ENCODE measurements at places on chromosomes 12 and 14.

GRCh38 chr12:56234746-56235436 lies 5.0 kb downstream of the SLC39A5 start:
- DNase-seq: no peak

DNA sequence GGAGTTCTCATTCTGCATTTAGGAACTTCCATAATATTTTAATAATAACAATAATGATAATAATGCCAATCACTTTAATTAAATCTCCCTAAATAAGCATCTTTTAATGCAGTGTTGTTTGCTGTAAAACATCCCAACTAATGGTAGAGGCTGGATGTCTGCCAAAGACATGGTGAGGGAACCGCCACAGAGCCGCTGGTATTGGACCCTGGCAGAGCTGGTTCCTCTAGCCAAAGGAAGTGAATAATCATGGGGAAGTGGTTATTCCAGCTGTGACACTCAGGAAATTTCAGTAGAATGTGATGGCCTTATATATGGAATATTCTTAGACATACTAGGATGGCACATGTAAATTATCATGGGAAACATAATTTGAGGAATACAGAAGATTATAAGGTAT lies 483.3 kb downstream of the ZFP36L1 start:
- no peak for DNase-seq

DNA sequence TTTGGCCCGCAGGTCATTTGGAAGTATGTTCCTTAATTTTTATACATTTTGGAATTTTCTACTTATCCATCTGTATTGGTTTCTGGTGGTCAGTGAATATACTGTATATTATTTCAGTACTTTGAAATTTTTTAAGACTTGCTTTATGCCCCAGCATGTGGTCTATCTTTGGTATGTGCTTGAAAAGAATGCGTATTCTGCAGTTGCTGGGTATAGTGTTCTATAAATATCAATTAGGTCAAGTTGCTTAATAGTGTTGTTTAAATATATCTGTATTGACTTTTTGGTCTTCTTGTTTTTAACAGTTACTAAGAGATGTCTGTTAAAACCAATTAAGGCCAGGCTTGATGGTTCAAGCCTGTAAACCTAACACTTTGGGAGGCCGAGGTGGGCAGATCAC lies 21.7 kb upstream of the SIX1 start:
- no peak for DNase-seq

DNA sequence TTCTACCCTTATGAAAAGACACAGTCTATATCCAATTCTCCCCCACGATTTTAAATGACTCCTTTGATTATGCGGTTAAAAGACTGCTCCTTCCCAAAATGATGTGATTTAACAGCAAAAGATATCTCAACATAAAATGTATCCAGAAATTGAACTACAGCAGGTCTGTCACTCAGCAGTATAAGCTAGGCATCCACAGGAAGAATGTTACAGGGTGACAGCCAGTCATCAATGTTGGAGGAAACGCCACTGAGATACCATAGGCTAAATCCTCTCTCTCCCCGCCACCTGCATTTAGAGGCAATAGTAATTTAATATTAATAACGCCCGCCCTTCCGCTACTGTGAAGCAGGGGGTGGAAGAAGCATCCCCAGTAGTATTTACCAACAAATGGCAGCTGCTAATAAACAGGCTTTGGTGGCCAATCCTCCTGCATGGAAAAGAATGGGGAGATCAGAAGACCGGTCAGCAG lies 613 bp downstream of the RECQL start:
- no peak for DNase-seq

- DNase-seq: no peak
These were observed 243.0 kb upstream of the PDE3A start for GRCh38 chr12:20125276-20125798.

- no peak for DNase-seq
These were observed 370.3 kb downstream of the SLC6A15 start for GRCh38 chr12:84542289-84542688.

DNA sequence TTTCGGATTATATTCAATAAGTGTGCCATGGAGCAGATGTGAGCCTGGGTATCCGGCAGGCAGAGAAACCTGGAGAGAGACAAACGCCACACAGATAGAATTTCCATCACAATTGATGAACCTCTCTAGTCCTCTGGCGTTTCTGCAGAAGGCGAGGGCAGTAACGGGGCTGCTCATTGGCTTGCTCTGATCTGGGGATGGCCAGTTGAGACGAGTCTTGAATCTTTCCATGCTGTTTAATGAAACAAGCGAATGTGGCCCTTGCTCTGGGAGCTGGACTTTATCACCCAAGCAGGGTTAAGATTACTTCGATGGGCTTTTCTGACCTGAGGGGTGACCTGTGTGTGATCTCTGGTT lies 42.4 kb upstream of the CLMN start:
- no peak for DNase-seq

- DNase-seq: no peak
These were observed 28.9 kb upstream of the PLEKHG3 start for GRCh38 chr14:64675312-64675711.

DNA sequence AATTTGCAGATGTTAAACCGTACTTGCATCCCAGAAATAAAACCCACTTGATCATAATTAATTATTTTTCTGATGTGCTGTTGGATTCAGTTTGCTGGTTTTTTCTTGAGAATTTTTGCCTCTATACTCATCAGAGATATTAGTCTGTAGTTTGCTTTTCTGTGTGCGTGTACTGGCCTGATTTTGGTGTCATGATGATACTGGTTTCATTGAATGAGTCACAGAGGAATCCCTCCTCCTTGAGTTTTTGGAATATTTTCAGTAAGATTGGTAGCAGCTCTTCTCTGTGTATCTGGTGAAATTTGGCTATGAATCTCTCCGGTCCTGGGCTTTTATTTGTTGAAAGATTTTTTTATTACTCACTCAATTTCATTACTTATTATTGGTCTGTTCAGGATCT lies 100.4 kb upstream of the PMCH start:
- DNase-seq: no peak

GRCh38 chr12:2363836-2364609 lies 311.2 kb downstream of the CACNA1C start:
- DNase-seq: no peak

DNA sequence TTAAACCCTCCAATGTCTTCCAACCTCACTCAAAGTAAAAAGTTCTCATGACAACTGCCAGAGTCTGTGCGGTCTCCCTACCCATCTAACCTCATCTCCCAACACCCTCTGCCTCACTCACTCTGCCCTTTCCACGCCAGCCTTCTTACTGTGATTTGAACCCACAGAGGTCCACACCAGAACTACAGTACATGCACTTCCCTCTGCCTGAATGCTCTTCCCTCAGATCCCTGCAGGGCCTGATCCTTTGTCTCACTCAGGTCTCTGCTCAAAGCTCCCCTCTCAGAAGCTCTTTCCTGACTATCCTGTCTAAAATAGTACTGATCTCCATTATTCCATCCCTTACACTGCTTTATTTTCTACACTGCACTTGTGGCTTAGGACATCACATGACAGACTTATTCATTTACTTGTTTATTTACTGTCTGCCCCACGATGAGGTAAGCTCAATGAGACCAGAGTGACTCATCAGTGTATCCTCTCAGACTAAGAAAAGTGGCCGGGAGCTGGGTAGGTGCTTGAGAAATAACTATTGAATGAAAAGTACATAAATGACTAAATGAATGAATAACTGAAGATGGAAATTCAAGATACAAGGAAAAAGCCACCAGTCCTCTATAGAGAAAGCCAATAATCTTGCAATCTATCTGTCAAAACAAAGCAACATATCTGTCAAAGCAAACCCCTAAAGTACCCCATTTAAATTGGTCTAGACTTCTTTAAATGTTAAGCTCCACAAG lies 17.1 kb downstream of the POMT2 start:
- DNase-seq: no peak

- no peak for DNase-seq
These were observed 130.8 kb downstream of the LLPH start for GRCh38 chr12:65999564-66000280.

- DNase-seq: no peak
These were observed 919.4 kb downstream of the NRXN3 start for GRCh38 chr14:79089576-79089975.

- DNase-seq: no peak
These were observed 22.5 kb downstream of the SYNE2 start for GRCh38 chr14:63875311-63875710.

- no peak for DNase-seq
These were observed 37.1 kb upstream of the STK38L start for GRCh38 chr12:27206801-27207502.

DNA sequence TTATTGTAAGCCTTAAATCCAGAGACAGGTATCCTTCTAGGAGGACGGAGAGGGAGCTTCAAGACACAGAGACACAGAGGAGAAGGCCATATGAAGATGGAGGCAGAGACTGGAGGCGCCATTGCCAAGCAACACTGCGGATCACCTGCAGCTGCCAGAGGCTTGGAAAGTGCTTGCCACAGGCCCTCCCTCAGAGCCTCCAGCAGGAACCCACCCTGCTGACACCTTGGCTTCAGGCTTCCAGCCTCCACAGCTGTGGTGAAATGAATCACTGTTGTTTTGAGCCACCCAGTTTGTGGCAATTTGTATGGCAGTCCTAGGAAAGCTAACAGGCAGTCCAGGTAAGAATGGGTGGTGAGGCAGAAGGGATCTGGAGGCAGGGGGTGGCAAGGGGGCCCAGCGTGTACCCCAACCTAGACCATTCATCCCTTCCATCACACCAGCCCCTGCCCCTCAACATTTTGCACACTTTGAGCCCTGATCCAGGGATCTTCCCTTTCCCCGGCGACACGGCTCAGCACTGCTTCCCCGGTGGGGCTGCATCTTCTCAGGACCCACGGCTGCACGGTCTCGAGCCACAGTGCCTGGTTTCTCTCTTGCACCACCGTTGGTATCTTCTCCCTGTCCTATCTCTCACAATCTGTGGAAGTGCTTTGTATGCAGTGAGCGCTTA lies 22.3 kb upstream of the BCDIN3D start:
- DNase-seq: no peak

- no peak for DNase-seq
These were observed 4.3 kb downstream of the HHIPL1 start for GRCh38 chr14:99649219-99649618.

- no peak for DNase-seq
These were observed 15.1 kb downstream of the APPL2 start for GRCh38 chr12:105220929-105221290.

DNA sequence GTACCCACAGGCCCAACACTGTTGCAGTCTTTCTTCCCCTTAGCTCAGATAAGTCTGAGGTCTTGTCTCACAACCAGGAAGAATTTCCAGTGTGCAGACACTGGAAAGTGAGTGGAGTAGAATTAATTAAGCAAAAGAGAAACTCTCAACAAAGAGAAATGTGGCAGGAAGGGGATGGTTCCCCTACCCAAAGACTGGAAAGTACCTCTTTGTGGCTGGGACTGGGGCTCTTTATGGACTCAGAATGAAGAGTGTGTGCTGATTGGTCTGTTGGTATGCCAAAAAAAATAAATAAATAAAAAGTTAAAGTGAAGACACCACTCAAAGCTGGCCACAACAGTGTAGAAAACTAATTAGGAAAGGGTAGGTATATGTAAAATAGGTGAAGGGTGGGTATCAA lies 26.4 kb downstream of the GLIPR1L1 start:
- no peak for DNase-seq

DNA sequence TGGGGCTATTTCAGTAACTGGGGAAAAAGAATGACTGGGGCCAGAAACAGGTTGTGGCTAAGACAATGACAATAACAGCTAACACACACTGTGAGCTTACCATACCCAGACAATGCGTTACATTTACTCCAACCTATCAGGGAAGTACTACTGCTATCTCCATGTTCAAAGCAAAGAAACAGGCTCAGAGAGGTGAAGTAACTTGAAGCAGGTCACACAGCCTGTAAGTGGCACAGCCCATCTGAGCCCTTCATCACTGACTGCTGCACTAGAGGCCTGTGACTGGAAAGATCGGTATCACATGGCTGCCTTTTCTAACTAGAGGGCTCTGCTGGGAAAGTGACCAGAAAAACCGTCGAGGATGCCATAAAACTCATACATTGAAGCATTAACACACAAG lies 7.9 kb downstream of the GCN1 start:
- no peak for DNase-seq

- no peak for DNase-seq
These were observed 40.0 kb downstream of the FRS2 start for GRCh38 chr12:69509904-69510827.

GRCh38 chr12:5232291-5232690 lies 188.6 kb downstream of the KCNA5 start:
- DNase-seq: no peak

GRCh38 chr12:130205495-130205894 lies 43.2 kb downstream of the FZD10 start:
- no peak for DNase-seq

GRCh38 chr14:28751467-28752058 lies 15.0 kb upstream of the FOXG1 start:
- no peak for DNase-seq

DNA sequence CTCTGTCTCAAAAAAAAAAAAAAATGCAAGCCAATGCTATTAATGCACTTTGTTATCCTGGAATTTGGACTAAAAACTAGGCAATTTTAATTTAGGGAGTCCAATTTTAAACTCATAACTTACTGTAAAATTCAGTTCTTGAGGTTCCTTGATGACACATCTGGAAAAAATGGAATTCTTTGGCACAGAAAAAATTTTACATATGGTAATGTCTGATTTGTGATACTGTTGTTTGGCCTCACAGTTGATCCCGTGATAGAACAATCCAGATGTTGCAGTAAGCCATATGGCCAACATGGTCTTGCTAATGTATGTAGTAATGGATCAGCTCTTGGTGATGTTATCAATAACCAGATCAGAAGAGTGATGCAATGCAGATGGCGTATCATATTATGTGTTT lies 1089.8 kb downstream of the FLRT2 start:
- no peak for DNase-seq

DNA sequence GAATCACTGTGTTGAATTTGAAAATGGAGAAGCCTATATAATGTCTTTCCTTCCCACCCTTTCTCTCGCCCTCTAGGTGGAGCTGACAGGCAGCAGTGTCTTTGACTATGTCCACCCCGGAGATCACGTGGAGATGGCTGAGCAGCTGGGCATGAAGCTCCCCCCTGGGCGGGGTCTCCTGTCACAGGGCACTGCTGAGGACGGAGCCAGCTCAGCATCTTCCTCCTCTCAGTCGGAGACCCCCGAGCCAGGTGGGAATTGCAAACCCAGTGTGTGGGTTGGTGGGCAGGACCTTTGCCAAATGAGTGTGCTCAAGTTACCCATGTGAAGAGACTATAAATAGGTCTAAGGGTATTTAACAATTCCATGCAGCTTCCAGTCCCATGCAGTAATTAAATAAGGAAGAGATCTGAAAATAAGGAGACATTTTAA lies 274.7 kb downstream of the EGLN3 start:
- peak; percentile 3 for DNase-seq

- no peak for DNase-seq
These were observed 60.7 kb downstream of the INSM2 start for GRCh38 chr14:35594616-35595015.

DNA sequence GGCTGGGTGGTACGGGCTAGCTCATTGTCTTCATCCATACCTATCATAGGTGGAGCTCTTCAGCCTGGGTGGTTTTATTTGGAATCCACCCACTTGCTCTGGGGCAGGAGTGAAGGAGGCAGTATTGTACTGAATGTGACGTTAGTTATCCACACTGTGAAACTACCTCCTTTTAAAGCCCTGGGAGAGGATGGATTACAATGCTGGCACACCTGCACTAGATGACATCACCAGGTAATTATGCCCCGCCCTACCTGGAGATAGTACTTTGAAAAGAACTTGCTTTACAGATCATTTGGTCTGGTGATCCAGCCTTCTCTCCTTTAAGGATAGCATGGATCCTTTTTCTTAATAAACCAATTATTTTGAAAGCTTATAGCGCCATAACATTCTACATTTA lies 78.0 kb downstream of the B4GALNT3 start:
- DNase-seq: no peak
